ENCODE measurements at places on chromosomes 7 and 10.

DNA sequence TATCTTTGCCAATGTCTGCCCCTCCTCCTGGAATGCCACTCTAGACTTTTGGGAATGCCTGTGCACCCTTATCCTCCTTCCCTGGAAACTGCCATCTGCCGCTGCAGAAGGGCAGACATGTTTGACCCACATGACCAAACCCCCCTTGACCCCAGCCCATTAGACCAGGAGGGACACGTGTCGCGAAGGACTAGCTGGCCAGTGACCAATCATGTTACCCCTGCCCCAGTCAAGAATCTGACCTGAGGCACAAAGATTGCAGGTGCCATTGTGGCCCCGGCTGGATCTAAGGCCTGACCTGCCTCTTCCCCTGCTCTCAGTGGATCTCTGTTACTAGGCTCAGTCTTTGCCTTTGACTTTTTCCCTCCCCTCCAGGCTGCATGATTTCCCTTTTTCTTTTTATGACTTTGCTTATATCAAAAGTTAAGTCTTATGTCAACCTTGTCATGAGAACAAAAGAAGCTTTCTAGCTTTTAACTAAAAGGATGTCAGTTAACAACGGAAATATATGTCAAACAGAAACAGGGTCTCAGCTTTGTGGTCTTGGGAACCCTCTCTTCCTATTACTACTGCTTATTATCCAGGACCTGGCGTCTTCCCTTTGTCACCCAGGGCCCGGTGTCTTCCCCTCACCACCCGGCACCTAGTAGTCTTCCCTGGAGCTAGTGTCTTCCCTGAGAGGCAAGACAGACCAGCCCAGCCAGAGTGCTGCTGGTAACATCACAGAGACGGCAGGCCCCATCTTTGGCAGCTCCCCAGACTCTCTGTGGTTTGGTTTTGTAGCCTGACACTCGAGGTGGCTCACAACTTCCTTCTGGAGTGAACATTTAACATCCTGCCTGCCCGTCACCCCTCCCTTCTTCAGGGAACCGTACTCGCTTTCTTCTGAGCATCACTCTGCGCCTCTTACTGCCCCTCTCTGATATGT lies 24.4 kb upstream of the PPIF start:
- no peak for DNase-seq

GRCh38 chr7:93374345-93374940 lies 142.3 kb downstream of the VPS50 start:
- DNase-seq = peak; percentile 45

GRCh38 chr10:80187465-80188409 lies 17.6 kb downstream of the ANXA11 start:
- no peak for DNase-seq

- no peak for DNase-seq
Observed at GRCh38 chr10:15841696-15842095, 18.6 kb downstream of the MINDY3 start.

GRCh38 chr7:90758933-90759562 lies 162.9 kb downstream of the CDK14 start:
- no peak for DNase-seq

DNA sequence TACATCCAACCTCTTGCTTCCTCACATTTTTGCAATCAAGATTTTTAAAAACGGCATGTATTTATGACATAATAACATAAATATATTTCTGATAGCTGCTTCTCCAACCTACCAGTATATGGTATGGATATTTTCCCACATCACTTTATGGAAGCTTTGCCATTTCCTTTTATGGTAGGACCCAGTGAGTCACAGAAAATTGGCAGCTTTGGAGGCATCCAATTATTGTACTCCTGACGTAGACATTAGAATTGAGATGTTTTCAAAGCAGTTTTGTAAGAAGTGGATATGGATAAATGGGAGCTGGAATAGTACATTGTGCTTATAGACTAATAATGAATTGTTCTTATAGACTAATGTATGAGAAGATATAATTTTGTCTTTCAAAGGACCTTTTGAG lies 23.8 kb upstream of the BICC1 start:
- DNase-seq = no peak

DNA sequence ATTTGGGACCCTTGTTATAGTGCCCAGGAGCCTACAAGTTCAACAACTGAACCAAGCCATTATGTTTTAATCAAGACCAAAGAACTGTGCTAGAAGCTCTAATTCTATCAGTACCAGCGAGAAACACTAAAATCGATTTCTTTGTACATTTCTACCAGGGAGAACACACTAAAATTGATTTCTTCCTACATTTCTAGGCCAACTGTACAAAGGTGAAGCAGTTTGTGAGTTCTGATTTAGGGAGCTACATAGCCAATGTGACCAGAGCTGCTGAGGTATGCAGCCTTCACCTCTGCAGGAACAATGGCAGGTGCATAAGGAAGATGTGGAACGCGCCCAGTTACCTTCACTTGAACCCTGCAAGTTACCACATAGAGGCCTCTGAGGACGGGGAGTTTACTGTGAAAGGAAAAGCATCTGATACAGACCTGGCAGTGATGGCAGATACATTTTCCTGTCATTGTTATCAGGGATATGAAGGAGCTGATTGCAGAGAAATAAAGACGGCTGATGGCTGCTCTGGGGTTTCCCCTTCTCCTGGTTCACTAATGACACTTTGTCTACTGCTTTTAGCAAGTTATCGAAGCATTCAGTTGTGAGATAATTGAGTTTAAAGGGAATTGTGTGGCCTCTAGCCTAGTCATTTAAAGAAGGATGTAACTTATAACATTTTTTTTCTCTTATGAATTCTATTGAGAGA lies 31.7 kb downstream of the HYAL4 start:
- DNase-seq = no peak

DNA sequence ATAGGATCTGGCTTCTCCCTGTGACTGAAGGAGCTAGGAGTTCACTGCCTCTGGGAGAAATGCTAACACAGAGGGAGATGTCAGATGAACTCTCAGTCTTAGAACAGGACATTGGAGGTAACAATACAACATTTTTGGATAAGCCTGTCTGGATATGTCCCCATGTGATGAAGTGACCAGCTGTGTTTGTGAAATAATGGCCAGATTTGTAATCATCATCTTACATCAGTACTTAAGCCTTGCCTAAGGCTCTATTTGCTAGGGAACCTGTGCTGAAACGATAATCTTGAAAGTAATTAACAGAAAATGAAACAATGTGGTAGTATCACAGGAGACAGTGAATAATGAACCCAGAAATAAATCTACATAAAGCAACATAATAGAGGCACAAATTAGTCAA lies 56.2 kb downstream of the CRPPA start:
- DNase-seq = no peak

GRCh38 chr7:153938451-153938850 lies 113.7 kb upstream of the DPP6 start:
- no peak for DNase-seq

DNA sequence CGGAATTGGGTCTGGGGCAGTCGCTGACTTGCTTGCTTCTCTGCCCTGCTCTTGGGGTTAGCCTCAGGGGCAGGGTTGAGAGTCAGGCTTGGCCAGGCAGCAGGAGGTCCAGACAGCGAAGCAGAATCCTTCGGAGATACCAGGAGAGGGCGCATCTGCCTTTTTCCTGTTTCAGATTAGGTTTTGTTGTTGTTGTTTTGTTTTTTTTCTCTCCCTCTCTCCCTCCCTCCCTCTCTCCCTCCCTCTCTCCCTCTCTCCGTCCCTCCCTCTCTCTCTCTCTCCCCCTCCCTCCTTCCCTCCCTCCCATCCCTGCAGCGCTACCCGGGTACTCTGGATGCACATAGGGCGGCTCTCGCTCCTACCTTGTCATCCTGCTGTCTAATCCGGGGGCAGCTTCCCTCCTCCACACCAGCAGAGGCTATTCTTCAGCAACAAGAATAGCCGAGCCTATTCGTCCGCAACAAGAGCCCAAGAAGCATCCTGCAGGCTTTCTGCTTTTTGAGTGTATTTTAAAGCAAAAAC lies 758 bp upstream of the OPTN start:
- peak; percentile 84 for DNase-seq

- DNase-seq = no peak
Observed at GRCh38 chr7:16646472-16647072, 591 bp downstream of the BZW2 start.
